ENCODE measurements at places on chromosomes 7 and 10. TPM values are rescaled to one million over a fixed set of nuclear protein-coding genes. Genes with fewer than 3 reads are reported as not detected.

DNA sequence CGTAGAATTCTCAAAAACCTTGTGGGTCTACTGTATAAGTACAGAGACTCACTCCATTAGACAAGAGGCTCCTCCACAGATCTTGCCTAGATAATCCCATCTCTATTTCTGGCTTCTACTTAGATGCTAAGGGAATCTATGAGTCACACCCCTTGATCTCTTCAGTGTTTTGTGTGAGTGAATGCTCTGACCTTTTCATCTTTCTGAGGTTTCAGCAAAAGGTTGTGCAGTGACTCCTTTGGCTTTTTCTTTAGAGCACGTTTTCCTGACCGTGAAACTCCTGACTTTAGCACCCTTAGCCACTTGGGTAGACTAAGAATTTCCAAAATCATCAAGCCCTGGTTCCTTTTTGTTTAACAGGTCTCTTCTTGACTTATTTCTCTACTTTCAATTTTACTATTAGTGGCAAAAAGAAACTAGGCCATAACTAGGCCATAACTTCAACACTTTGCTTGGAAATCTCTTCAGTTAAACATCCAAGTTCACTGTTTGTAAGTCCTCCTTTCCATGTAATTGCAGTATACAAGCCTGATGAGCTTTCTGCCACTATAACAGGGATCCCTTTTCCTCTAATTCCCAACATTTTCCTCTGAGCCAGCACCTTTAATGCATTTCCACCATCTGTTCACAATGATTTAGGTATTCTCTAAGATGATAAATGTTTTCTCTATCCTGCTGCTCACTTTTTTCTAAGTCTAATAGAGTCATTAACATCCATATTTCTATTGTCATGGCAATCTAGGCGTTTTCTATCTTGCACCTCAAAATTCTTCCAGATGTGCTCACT lies 19.4 kb downstream of the COPG2 start:
- DNase-seq: no peak

The VWC2 gene
- total RNA-seq: not detected

The ABLIM1 gene
- 190 TPM for total RNA-seq

- DNase-seq: no peak
Observed at GRCh38 chr7:83517035-83517700, 131.8 kb downstream of the SEMA3E start.

GRCh38 chr10:70742537-70743429 lies 42.4 kb downstream of the TBATA start:
- no peak for DNase-seq

The DIP2C gene
- total RNA-seq: 1.7 TPM

The PRKCQ gene
- 48.4 TPM for total RNA-seq

The HNRNPA2B1 gene
- total RNA-seq: 940 TPM

The BUD23 gene
- 97.9 TPM for total RNA-seq

DNA sequence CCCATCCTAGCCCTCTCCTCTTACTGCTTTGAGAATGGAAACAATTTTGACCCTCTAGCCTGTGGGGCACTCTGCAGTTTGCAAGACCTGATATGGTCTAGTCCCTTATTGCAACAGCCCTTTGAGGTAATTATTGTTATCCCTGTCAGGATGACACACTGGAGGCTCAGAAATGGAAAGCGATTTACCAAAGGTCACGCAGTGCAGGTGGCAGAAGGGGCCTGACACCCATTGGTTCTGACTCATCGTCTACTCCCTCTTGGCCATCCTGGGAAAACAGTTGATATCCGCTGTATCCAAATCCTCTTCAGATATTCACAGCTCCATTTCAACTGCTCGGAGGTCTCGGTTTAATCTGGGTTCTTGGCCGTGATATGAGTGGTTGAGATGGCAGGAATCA lies 44.7 kb upstream of the AQP1 start:
- DNase-seq: no peak
